ENCODE measurements at places on chromosomes 6 and 20. TPM values are rescaled to one million over a fixed set of nuclear protein-coding genes. Genes with fewer than 3 reads are reported as not detected.

EDN3 gene
- total RNA-seq = not detected

THBD gene
- 28.0 TPM for total RNA-seq

ACTL10 gene
- total RNA-seq = 0.62 TPM

DACT2 gene
- total RNA-seq = not detected

FLRT3 gene
- 0.13 TPM for total RNA-seq

IL20RA gene
- not detected for total RNA-seq

DNA sequence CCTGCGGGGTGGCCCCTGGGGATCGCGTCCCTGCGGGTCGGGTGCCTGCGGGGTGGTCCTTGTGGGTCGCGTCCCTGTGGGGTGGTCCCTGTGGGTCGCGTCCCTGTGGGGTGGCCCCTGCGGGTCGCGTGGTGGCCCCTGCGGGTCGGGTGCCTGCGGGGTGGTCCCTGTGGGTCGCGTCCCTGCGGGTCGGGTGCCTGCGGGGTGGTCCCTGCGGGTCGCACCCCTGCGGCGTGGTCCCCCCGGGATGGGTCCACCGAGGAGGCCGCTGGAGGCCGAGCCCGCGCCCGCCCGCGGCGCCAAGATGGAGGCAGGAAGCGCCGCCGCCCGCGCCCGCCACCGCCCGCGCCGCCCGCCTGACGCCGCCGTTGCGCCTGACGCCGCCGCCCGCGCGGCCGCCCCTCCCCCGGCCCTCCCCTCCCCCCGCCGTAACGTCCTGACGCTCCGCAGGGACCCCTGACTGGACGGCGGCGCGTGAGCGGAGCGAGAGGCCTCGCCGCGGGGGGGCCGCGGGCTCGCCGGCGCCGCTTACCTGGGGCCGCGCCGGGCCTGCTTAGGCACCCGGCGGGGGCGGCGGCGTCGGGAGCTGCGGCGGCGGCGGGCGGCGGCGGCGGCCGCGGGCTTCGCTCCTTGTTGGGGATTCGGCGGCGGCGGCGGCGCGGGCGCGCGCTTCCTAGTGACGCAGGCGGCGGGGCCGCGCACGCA lies at the start of gene GMEB2:
TSS of gene GMEB2 (minus strand) at position 678 of the 705 bp plus-strand sequence. CDS start 7,704 bp downstream, outside the sequence.
- DNase-seq = no peak
- peak within 1 kb of the TSS; percentile 93 for H3K27ac ChIP-seq
- H3K27me3 ChIP-seq = no peaks in the 10 kb centered on the region
- H3K4me3 ChIP-seq = peak within 1 kb of the TSS; percentile 100
- H3K36me3 ChIP-seq = no peaks in the 10 kb centered on the region

DNA sequence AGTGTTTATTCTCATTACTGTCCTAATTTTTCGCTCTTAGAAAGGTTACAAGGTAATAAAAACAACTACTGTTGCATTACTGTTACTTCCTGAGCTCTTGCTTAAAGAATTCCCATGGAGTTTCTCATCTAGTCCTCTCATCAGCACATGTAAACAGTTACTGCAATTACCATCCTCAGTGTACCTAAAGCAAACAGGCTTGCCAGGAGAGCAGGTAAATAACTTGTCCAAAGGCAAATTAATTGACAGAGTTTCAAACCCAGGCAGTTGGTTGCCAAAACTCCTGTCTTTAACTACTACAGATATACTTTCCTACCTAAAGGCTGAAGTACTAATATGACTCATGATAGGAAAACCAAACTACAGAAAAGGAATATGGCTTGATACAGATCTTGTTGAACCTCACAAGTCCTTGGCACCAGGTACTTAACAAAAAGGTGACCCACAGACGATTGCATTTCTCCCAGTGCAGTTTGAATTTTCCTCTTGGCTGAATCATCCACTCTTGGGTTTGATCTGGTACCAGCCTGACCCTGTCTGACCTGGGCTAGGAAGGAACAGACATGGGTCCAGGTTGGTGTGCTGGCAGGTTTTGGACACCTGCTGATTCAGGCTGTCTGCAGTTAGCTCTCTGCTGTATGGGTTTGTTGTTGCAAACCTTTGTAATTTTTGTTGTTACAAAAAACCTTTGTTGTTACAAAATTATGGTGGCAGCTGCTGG lies 153.0 kb downstream of the CFAP61 start:
- no peaks in the 10 kb centered on the region for H3K36me3 ChIP-seq
- no peaks in the 10 kb centered on the region for H3K27me3 ChIP-seq
- H3K4me3 ChIP-seq = no peak overlapping the region

DNA sequence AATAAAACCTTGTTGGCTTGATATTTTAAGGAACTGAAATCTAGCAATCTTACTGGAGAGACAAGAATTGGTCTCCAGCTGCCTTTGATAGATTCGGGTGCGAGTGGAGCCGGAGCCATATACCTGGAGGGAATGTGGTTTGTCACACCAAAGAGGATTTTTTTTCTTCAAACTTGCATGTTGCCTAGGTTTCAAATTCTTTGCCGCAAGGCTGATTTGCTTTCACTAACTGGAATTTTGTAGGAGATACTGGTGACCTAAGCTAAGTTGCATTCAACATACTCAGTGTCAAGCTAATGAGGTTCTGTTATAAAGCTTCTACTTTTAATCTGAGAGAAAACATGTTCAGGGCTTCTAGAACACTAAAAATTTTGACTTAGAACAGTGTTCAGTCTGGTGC lies 39.7 kb upstream of the ASIP start:
- no peak overlapping the region for H3K4me3 ChIP-seq
- H3K4me1 ChIP-seq = no peaks in the 10 kb centered on the region
- no peak overlapping the region for H3K27ac ChIP-seq
- no peaks in the 10 kb centered on the region for H3K36me3 ChIP-seq
- DNase-seq = no peak

DNA sequence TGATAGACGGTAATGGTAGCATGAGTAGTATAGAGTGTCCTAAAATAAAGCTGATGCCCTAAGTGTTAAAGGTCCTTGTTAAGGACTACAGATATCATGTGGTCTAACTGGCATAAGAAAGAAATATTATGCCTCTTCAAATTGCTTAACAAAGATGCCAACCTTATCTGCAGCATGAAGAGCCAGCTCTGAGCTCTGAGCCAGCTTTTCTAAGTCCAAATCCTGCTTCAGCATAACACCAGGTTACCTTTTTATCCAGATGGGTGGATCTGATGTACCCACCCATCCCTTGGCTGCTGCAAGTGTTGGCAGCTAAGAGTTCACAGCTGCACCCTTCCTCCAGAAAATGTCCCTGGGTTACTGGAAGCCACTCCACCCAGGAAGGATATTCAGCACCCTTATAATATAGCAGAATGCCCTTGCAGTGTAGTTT lies 83.8 kb downstream of the TENT5A start:
- H3K4me1 ChIP-seq = no peaks in the 10 kb centered on the region
- H3K27ac ChIP-seq = no peak overlapping the region
- H3K36me3 ChIP-seq = no peaks in the 10 kb centered on the region

- DNase-seq = no peak
- no peak overlapping the region for H3K27ac ChIP-seq
- H3K36me3 ChIP-seq = no peaks in the 10 kb centered on the region
- peaks cover 9% of the 10 kb centered on the region for H3K4me1 ChIP-seq
- H3K4me3 ChIP-seq = no peak overlapping the region
Observed at GRCh38 chr6:38427492-38428210, 212.1 kb downstream of the BTBD9 start.

- no peaks in the 10 kb centered on the region for H3K4me1 ChIP-seq
- DNase-seq = peak; percentile 57
- no peaks in the 10 kb centered on the region for H3K27me3 ChIP-seq
- H3K4me3 ChIP-seq = no peak overlapping the region
- peaks cover 5% of the 10 kb centered on the region for H3K36me3 ChIP-seq
- no peak overlapping the region for H3K27ac ChIP-seq
Observed at GRCh38 chr20:59948828-59949720, 8.9 kb downstream of the FAM217B start.

DNA sequence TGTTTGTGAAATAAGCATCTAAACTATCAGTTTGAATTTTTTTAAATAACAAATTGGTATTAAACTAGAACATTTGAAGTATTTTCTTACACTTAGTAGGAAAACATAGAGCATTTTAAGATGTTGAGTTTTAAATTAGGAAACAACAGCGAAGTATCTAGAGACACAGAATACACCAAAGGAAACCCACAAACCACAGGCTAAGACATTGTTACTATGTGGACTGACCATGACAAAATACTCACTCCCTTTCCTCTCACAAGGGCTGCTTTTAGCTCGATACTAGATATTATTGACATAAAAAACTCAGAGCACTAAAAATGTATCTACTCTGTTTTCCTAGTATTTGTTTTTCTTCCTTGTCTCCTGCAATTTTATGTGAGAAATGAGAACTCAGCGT lies 266.0 kb upstream of the CITED2 start:
- no peak for DNase-seq
- no peaks in the 10 kb centered on the region for H3K27me3 ChIP-seq
- H3K4me3 ChIP-seq = no peak overlapping the region
- no peaks in the 10 kb centered on the region for H3K4me1 ChIP-seq

DNA sequence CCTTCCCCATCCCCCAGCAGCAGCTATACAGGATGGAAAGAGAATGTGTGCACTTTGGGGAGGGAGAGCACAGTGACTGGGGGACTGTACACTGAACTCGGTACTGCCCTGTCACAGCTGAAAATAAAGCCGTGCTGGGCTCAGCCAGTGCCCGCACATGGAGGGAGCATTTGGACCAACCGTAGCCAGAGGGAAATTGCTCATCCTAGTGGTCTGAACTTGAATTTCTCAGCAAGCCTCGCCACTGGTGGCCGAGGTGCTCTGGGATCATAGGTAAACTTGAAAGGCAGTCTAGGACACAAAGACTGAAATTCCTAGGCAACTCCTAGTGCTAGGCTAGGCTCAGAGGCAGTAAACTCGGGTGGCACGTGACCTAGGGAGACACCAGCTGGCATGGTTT lies 61.0 kb downstream of the DZANK1 start:
- DNase-seq = no peak
- no peak overlapping the region for H3K4me3 ChIP-seq
- no peaks in the 10 kb centered on the region for H3K27me3 ChIP-seq
- no peaks in the 10 kb centered on the region for H3K4me1 ChIP-seq
- H3K36me3 ChIP-seq = no peaks in the 10 kb centered on the region
- H3K27ac ChIP-seq = no peak overlapping the region

DNA sequence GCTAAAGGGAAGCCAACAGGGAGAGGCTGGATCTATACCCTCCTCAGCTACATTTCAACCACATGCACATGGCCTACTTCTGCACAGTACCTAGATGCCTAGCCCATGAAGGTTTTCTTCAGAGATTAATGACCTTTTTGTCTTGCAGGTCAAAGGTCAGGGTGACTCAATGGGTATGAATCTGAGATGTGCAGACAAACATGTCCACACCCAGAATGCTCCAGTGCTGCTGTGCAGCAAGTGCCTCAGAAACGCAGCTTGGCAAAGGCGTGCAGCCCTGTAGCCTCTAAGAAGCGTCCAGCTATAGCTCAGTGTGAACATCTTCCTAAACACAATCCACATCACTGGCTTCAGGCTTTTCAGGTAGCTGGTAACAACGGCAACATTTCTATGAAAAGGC lies 24.4 kb downstream of the MAP1LC3A start:
- no peak overlapping the region for H3K4me3 ChIP-seq
- no peak for DNase-seq
- H3K27me3 ChIP-seq = no peaks in the 10 kb centered on the region
- H3K27ac ChIP-seq = no peak overlapping the region
- peaks cover 5% of the 10 kb centered on the region for H3K36me3 ChIP-seq

GRCh38 chr6:83852528-83853177 lies 507 bp upstream of the RIPPLY2 start:
- no peak overlapping the region for H3K27ac ChIP-seq
- no peak overlapping the region for H3K4me3 ChIP-seq
- H3K27me3 ChIP-seq = peaks cover 44% of the 10 kb centered on the region
- DNase-seq = no peak

- no peak overlapping the region for H3K27ac ChIP-seq
- H3K27me3 ChIP-seq = no peaks in the 10 kb centered on the region
- H3K36me3 ChIP-seq = no peaks in the 10 kb centered on the region
- H3K4me1 ChIP-seq = no peaks in the 10 kb centered on the region
- H3K4me3 ChIP-seq = no peak overlapping the region
Observed at GRCh38 chr6:68333442-68333841, 301.6 kb upstream of the ADGRB3 start.

GRCh38 chr6:106446287-106446885 lies 85.9 kb downstream of the CRYBG1 start:
- H3K27ac ChIP-seq = no peak overlapping the region
- H3K4me3 ChIP-seq = no peak overlapping the region
- H3K36me3 ChIP-seq = no peaks in the 10 kb centered on the region
- peaks cover 21% of the 10 kb centered on the region for H3K27me3 ChIP-seq

GRCh38 chr20:11012975-11013374 lies 339.2 kb upstream of the JAG1 start:
- no peaks in the 10 kb centered on the region for H3K27me3 ChIP-seq
- H3K4me3 ChIP-seq = no peak overlapping the region
- H3K36me3 ChIP-seq = no peaks in the 10 kb centered on the region

DNA sequence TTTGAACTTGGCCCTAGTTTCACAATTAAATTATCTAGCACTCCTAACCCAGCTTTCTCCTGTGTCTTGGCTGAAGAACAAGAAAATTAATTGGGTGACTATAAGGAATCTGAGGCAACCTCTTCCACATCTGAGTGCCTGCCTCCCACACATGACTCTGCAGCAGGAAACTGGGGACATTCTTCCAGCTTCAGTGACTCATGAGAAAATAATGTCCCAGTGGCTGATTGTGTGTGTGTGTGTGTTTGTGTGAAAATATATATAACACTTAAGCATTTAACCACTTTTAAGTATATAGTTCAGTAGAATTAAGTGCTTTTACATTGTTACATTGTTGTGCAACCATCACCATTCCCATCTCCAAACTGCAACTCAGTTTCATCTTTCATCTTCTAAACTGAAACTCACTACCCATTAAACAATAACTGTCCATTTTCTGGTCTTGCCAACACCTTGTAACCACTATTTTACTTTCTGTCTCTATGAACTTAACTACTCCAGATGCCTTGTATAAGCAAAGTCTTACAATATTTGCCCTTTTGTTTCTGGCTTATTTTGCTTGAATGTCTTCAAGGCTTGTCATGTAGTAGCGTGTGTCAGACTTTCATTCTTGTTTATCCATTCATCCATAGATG lies 8.7 kb downstream of the TRIM38 start:
- no peaks in the 10 kb centered on the region for H3K27me3 ChIP-seq
- H3K4me1 ChIP-seq = peaks cover 25% of the 10 kb centered on the region
- H3K27ac ChIP-seq = peak overlapping the region; percentile 89
- H3K4me3 ChIP-seq = peak overlapping the region; percentile 23
- H3K36me3 ChIP-seq = peaks cover 46% of the 10 kb centered on the region
- DNase-seq = peak; percentile 90

DNA sequence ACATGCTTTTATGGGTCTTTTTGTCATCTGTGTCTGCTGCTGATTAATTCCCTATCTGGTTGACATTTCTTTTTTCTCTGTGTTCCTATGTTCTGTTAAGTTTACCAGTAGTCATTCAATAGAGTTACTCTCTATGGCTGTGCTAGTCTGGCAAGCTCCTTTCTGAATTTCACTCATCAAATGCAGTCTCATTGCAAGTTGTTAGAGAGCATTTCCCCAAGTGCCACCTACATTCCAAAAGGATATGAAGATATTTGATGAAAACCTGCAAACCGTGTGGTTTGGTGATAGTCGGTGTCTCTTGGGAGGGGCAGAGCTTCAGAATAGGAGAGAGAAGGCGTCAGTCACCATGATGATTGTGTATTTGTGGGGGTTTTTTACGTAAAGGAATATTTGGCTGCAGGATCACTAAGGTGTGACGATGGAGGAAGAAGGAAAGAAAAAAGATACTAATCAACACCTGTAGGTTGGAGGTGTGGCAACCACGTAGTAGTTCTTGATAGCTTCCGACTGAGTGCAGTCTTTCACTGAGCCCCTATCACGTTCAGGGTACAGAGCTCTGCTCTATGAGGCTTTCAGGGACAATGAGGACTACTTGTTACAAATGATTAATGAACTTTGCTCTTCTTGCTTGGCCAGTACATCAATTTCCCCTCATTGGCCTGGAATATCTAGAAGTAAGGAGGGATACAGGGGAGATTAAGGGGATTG lies 73.1 kb upstream of the TNFAIP3 start:
- no peaks in the 10 kb centered on the region for H3K36me3 ChIP-seq
- no peak for DNase-seq
- no peak overlapping the region for H3K27ac ChIP-seq
- H3K27me3 ChIP-seq = no peaks in the 10 kb centered on the region
- no peaks in the 10 kb centered on the region for H3K4me1 ChIP-seq

Data from endothelial cell of umbilical vein (primary cell).